ENCODE measurements at places on chromosomes 1 and 21. TPM values are rescaled to one million over a fixed set of nuclear protein-coding genes. Genes with fewer than 3 reads are reported as not detected.
A peak's percentile ranks its signal among the peaks of the same experiment; 100 is the strongest.

GRCh38 chr1:170567214-170567613, 35.2 kb downstream of the GORAB start:
- DNase-seq = no peak

DNA sequence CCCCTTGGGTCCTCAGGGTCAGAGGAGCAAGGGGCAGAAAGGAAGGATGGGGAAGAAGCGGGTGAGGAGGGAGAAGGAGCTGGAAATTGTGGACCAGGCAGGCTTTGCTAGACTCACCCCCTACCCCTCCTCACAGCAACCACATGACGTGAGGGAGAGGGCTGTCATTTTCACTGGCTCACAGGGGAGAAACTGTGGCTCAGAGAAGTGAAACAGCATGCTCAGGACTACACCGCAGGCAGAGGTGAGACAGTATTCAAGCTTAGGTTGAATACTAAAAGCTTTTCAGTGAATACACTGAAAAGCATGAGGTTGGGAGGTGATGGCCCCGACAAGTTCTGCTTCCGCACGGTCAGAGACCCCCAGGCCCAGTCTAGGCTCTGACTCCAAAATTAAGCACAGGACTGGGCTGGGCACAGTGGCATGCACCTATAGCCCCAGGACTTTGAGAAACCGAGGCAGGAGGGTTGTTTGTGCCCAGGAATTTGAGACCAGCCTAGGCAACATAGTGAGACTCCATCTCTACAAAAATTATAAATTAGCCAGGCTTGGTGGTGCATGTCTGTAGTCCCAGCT, 1.2 kb upstream of the CLEC20A start:
- DNase-seq = no peak

DNA sequence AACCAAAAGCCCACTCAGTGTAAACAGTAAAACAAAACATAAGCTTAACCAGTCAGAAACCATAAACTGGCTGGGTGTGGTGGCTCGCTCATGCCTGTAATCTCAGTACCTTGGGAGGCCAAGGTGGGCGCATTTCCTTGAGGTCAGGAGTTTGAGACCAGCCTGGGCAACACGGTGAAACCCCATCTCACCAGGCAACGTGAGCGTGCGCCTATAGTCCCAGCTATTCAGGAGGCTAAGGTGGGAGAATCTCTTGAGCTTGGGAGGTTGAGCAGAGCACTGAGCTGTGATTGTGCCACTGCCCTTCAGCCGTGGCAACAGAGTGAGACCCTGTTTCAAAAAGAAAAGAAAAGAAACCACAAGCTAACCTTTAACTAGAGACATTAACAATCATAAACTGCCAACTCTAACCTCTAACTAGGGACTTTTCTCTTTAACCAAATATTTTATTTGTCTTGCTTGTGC, 13.1 kb upstream of the PRRC2C start:
- DNase-seq = no peak

DNA sequence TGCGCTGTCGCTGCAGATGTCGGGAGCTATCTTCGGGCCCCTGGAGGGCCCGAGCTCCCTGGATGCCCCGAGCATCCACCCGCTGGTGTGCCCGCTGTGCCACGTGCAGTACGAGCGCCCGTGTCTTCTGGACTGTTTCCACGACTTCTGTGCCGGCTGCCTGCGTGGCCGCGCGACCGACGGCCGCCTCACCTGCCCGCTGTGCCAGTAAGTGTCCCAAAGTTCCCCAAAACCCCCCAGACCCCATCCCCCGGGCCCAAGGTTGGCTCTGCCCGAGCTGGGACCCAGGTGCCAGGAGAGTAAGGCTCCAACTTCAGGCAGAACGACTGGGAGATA, 569 bp downstream of the RNF207 start:
- DNase-seq = no peak

DNA sequence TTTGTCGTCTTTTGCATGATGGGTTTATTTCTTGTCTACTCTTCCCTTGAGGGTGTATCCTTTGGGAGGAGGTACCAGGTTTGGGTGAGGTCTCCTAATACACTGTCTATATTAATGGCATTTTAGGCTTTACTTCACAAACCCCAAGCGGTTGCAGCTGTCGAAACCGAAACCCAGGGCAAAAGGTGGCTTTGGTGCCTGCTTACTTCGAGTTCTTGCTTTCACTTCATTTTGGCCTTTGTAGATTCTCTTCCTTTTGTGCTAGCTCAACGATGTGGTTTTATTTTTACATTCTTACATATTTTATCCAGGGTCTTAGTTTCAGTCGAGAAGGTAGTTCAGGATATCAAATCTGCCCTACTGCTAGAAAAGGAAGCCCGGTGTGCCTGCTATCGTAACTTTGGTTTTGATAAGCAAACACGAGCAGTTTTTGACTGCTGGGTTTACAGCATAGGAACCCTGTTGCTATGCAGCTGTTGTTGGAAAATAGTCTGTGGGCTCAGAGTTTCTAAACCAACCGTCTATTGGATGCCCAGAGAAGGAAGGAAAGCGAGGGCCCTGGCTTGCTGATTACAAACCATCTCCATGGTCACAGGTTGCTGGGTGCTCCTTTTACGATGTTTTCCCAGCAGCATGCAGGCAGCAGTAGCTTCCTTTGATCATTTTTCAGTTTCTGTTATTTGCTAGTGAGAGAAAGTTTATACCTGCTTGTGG, 9.8 kb upstream of the TSPAN2 start:
- peak; percentile 78 for DNase-seq

C1orf167 gene
- total RNA-seq = not detected
